ENCODE measurements at places on chromosomes 2 and 18. TPM values are rescaled to one million over a fixed set of nuclear protein-coding genes. Genes with fewer than 3 reads are reported as not detected.

GRCh38 chr18:54327818-54328217 lies 29.8 kb downstream of the STARD6 start:
- DNase-seq: no peak

Gene OR6B2
- polyA plus RNA-seq: not detected

Gene ANO7
- polyA plus RNA-seq: 1.3 TPM

Gene CDK15
- 1.1 TPM for polyA plus RNA-seq

- DNase-seq: no peak
Measured at GRCh38 chr2:223199531-223200515, 147.8 kb downstream of the KCNE4 start.

- DNase-seq: no peak
Measured at GRCh38 chr2:151051574-151052220, 210.0 kb downstream of the RBM43 start.

DNA sequence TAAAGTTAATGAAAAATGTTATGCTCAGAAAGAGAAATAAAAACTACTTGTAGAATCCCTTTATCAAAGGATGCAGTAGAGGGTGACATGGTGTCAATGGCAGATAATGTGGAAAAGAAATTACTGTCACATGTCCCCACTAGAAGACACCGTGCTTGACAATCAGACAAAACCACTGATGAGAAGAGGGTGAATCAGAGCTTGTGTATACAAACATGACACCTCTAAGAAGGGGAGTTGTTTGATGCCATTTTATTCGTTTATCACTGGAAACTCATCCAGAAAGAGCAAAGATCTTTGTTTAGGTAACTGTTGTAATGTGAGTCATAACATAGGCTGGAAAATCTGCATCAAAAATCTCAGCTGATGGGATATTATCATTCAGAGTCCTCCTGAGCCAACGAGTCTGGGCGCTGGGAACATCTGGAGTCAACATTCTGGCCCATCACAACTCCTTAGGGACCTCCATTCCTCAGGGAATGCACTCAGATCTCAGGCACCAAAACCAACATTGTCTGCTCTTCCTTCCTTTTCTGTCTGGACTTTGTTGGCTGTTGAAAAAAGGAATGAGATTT lies 49.5 kb upstream of the RAB12 start:
- DNase-seq: no peak

GRCh38 chr2:128660836-128661235 lies 342.2 kb upstream of the HS6ST1 start:
- no peak for DNase-seq

Gene TACR1
- polyA plus RNA-seq: 1.7 TPM

GRCh38 chr18:47737198-47737830 lies 193.1 kb downstream of the SMAD2 start:
- DNase-seq: no peak

- DNase-seq: no peak
Measured at GRCh38 chr2:204061241-204061640, 124.7 kb downstream of the ICOS start.

DNA sequence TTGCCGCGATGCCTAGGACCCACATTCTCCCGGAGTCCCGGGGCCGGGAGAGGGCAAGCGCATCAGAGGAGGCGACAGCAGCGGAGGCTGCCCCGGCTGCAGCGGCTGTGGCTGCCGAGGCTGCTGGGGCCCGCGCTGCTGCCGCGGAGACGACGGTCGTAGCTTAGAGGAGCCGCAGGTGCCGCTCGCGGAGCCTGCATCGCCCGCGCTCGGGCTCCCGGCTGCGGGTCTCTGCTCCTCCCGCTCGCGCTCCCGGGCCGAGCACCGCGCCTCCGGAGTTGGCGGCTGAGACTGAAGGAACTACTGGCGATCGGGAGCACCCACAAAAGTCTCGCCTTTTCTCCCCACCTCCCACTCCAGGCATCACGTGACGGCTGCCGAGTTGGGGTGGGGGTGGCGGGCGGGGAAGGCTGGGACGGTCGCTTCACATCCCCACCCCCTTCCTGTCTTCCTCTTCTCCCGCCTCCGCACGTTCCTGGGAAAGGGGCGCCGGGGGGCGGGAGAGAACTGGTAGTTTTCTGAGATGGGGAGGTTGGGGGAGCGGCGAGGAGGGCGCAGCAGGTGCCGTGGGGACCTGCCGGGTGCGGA lies at the start of gene LYPD1:
LYPD1 (minus strand) TSS at position 298 of the 588 bp plus-strand sequence; CDS start at position 25, 273 bp downstream.
- no peak for DNase-seq

- DNase-seq: no peak
Measured at GRCh38 chr2:178723786-178724346, 83.4 kb downstream of the TTN start.

GRCh38 chr2:54240515-54241469 lies 15.2 kb downstream of the TSPYL6 start:
- no peak for DNase-seq

Gene CD207
- polyA plus RNA-seq: not detected

Gene ARID5A
- 4.3 TPM for polyA plus RNA-seq

DNA sequence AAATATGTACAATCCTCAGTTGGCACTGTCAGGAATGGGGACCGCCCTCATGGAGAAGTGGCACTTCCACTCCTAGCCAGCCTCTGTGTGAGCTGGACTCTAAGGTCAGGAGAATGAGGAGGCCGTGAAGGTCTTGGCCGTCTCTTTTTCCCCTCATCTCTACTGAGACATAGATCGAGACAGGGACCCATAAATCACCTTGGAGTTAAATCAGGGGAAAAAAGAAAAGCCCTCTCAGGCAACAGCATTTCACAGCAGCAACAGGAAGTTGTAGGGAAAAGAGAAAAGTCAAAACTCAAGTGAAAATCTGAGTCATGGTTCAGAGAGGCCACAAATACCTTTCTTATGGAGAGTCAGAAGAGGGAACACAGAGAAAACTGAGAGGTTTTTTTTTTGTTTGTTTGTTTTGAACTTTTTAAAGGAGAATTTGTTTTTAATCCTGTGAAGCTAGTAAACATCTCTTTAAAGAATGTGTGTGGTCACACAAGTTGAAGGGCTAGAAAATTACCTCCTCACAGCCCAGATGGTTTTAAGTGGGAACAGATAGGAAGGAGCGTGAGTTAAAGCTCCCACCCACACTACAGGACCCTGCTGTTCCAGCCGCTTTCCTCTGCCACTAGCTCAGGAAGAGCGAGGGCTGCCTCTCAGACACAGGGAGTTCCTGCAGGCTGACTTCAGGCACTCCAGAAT lies 30.6 kb upstream of the CYP1B1 start:
- DNase-seq: no peak

Gene UCN
- polyA plus RNA-seq: 1.5 TPM

GRCh38 chr18:3250237-3251107 lies 2.9 kb downstream of the MYL12A start:
- no peak for DNase-seq

Gene SFT2D3
- not detected for polyA plus RNA-seq

DNA sequence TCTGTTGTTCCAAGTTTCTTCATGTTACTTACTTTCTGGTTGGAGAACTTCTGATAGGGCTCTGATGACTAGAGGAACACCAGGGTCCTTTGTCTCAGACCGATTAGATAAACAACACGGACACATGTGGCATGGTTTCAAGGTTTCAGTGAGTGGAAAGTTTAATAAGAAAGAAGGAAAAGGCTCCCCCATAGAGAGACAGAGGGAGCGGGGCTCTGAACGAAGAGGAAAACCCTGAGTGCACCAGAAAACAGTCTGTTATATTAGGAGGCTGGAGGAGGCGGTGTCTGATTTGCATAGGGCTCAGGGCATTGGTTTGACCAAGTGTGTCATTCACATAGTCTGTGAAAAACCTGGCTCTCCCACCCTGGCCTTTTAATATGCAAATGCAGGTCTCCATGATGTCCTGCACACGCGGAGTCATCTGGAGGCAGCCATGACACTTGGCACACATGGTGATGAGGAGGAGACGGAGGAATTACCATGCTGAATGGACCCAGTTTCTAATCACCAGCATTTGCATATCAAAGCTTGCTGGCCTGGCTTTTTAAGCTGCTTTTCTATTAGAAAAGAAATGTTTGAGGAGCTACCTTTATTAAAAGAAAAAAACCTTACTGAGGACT lies 94.2 kb downstream of the PTPN4 start:
- no peak for DNase-seq

- DNase-seq: no peak
Measured at GRCh38 chr2:238483656-238484055, 56.9 kb downstream of the ASB1 start.

Gene EMILIN1
- 75.5 TPM for polyA plus RNA-seq

Gene EIF2B4
- 44.1 TPM for polyA plus RNA-seq

DNA sequence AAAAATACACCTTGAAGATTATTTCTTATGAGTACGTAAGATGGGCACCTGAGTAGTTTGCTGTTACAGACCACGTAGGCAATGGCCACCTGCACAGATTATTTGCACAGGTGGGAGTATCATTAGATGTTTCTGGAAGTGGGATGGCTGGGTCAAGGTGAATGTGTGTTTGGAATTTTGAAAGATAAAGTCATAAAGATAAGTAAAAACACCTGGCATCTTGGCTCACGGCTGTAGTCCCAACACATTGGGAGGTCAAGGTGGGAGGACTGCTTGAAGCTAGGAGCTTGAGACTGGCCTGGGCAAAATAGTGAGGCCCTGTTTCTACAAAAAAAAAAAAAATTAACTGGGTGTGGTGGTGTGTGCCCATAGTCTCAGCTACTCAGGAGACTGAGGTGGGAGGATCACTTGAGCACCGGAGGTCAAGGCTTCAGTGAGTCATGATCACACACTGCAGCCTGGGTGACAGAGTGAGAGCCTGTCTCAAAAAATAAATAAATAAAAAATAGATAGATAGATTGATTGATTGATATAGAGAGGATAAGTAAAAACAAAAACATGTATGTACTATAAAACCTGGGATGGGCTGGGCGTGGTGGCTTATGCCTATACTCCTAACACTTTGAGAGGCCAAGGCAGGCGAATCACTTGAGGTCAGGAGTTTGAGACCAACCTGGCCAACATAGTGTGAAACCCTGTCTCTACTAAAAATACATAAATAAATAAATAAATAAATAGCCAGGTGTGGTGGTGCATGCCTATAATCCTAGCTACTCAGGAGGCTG lies 30.4 kb downstream of the ODC1 start:
- DNase-seq: no peak

- no peak for DNase-seq
Measured at GRCh38 chr2:109341355-109342255, 212.6 kb downstream of the SH3RF3 start.

GRCh38 chr2:192184349-192184748 lies 10.4 kb downstream of the TMEFF2 start:
- no peak for DNase-seq

GRCh38 chr2:139773720-139774277 lies 993.6 kb upstream of the NXPH2 start:
- DNase-seq: no peak

DNA sequence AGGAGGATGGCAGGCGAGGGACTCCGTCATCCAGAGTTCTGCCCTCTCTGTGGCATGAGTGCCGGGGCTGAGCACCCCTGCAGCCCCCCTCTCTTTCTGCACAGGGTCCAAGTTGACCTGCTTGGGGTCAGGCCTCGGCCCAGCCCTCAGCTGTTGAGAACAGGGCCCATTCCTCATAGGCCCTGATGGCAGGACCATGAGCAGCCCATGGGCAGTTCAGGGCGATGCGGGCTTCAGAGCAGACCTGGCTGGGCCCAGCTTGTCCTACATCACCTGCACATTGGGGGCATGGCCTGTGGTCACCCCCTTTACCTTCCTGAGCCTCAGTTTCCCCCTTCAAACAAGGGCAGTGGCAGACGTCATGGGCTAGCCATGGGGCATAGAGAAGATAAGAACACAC lies 238.1 kb downstream of the SEPTIN10 start:
- DNase-seq: no peak

DNA sequence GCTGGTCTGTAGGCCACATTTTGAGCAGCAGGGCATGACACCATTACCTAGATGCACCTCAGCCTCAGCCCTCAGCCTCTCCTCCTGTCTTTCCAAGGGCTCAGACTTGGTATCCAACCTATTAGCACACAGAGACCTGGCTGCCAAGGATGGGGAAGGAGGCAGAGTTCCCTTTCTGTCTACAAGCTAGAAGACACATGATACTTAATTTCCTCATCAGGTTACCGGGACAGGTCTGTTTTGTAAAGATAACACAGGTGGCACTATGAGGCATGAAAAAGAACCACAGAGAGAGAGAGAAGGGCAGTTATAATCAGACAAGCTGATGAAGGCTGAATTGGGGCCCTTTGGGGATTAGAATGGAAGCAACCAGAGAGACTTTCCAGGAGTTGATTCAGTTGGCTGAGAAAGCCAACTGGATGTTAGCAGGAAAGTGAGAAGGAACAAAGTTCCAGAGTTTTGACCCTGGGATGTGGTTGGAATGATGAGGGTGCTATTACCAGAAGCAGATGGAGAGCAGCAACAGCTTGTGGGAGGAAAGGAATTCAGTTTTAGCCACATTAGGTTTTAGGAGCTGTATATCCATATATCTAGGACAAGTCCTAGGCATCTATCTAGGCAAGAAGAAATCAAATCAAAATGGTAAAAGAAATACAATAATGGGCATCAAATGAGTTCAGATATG lies 46.0 kb upstream of the RMND5A start:
- no peak for DNase-seq

Gene KIF1A
- polyA plus RNA-seq: 14.0 TPM

GRCh38 chr18:50289108-50289443 lies 1.6 kb upstream of the CXXC1 start:
- DNase-seq: no peak
